ENCODE measurements at places on chromosomes 3 and 15.

GRCh38 chr3:15318661-15319060, 13.7 kb downstream of the SH3BP5 start:
- no peak for DNase-seq

- DNase-seq: no peak
Measured at GRCh38 chr3:105868431-105868741, 426 bp downstream of the CBLB start.

DNA sequence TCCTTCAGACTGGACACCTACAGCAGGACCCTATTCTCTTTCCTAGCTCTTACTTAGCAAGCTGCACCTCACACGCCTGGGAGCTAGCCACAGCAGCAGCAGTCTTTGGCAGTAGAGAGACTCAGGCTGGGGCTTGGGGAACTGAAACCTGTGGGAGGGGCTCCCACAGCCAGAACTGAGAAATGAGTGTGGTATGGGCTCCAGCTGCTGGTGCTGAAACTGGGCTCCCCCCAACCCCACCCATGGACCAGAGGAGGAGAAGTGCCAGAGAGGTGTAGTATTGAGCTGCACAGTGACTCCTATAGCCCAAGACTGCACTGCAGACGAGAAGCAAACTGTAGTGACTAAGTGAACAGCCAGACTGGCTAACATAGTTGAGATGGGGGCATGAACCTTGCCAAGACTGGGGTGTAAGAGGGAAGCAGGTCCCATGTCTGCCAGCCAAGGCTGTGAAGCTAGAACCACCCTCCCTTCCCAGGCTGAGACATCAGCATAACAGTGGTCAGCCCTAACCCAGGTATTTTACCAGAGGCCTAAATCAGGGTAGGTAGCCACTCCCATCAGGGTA, 62.5 kb downstream of the MYO5A start:
- no peak for DNase-seq

DNA sequence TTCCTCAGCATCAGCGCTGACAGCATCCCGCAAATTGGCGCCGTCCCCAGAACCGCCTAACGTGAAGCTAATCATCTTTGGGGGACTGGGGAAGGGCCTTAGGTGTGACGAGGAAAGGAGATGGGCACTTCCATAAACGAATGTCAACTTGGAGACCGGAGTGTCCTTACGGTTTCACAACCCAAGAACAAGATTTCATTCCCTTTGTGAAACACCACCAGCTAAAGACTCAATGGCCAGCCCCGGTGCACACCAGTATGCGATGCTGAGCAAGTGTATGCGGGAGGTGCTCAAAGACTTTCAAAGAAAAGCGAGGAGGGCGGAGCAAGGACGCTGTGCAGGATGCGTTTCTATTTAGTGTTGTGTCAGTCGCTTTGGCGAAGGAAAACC, 759 bp upstream of the TTBK2 start:
- no peak for DNase-seq

GRCh38 chr3:160755776-160756304, at the start of gene PPM1L:
PPM1L (plus strand) TSS chr3:160756231.
- DNase-seq: no peak

DNA sequence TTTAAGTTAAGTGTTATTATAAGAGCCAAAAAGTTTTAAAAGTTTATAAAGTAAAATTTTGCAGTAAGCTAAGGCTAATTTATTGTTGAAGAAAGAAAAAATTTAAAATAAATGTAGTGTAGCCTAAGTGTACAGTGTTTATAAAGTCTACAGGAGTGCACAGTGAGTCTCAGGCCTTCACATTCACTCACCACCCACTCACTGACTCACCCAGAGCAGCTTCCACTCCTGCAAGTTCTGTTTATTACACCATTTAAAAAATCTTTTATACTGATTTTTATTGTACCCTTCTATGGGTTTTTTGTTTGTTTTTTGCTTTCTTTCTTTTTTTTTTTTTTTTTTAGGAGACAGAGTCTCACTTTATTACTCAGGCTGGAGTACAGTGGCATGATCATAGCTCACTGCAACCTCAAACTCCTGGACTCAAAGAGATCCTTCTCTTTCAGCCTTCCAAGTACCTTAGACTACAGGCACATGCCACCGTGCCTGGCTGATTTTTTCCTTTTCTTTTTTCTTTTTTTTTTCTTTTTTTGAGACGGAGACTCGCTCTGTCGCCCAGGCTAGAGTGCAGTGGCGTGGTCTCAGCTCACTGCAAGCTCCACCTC, 25.9 kb downstream of the CSTA start:
- DNase-seq: no peak

DNA sequence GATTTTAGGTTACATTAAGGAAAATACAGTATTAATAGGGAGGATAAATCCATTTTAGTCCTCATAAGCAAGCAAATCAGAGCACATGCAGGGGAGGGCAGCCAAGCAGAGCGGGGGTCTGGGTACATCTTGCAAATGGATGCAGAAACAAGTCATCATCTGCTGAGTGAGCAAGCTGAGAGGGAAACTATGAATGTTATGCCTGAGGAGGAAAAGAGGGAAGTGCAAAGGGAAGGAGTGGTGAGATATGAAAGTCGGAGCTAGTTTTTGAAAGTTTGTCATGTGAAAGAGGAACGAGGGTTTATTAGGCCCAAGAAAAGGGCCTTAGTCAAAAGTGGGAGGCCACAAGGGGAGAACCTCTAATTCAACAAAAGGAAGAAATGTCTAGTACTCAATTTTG, 15.4 kb downstream of the PTX3 start:
- no peak for DNase-seq

- DNase-seq: no peak
Measured at GRCh38 chr15:93049914-93050578, 39.0 kb downstream of the RGMA start.

DNA sequence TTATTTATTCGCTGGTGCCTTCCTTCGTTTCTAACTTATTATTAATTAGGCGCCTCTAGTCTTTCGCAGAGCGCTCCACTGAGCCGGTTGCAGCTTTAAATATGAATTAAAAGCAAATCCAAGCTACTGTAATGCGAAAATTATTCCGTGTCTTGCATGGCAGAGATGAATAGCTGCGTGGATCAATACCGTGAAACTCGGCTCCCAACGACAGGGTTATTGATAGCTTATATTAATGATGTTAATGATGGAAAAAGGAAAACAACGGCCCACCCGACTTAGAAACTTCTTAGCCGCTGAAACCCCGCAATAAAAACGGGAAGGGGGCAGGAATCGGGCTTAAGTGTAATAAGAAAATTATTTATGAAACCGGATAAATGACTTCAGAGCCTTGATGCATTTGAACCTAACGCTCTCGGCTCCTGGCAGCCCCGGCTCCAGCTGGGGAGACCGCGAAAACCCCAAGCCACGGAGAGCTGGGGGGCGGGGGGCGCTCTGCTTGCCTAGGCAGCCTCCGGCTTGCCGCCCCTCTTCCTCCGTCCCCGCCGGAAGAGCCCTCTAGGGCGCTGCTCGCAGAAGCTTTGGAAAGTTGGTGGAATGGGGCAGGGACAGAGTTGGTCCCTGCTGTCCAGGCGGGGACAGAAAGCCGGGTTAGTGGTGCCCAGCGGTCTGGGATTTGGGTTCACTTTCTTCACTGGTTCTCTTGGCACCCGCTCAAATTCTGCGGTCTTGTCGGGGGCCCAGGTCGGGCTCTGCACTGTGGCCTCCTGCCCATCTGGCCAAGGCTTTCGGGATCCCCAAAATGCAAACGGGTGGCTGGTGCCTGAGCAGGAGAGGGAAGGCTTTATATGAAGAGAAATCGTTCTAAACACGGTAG, 7.7 kb upstream of the ONECUT1 start:
- no peak for DNase-seq

DNA sequence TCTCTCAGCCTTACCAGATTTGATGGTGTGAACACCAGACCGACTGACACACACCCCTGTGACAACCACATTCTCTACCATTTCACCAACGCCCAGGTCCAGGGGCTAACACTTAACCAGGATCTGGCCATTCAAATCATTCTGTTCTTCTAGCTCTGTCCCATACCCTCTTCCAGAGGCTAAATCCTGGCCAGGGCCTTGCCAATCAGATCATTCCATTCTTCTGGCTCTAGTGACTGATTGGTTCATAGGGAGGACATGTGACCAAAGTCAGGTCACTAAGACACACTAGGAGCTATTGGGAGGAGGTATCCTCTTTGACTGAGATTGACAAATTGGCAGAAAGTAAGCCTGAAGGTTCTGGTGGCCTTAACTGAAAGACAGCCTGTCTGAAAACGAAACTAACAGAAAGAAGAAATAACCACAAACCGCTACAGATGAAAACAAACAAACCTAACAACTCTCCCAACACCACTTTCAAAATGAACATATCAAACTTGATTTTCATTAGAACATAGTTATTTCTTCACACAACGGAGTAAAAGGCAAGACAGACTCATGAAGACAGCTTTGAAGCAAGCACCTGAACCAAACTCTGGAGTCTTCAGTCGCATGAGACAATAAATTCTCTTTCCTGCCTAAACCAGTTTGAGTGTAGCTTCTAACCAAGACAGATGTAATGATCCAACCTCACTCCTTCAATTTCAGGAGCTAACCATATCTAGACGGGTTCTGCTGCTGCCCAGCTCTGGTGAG, 68.5 kb downstream of the TRANK1 start:
- no peak for DNase-seq

- DNase-seq: no peak
Measured at GRCh38 chr3:130789782-130790322, 43.2 kb upstream of the PIK3R4 start.

DNA sequence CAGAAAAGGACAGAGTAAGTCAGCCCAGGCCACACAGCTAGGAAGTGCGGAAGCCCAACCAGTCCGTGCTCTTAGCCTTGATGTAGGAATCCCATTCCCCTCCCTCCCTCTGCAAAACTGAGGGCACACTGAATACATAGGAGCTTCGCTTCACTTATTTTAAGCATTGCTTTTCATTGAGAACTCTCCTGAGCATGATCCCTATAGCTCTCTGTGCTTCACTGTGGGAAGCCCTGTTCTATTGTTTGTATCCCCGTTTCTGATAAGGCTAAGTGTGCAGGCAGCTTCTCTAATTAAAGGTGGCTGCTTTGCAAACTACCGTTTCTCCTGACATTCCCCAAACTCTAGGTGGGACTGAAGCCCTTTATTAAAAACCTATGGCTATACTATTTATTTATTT, 29.9 kb downstream of the IL5RA start:
- no peak for DNase-seq

- no peak for DNase-seq
Measured at GRCh38 chr3:4778119-4778518, 201.1 kb upstream of the BHLHE40 start.

GRCh38 chr15:33894193-33894592, 74.1 kb upstream of the CHRM5 start:
- no peak for DNase-seq

GRCh38 chr3:173398111-173398479, 551 bp downstream of the NLGN1 start:
- no peak for DNase-seq

- no peak for DNase-seq
Measured at GRCh38 chr3:136671921-136672320, 80.3 kb downstream of the STAG1 start.

GRCh38 chr15:43253431-43254403, 13.0 kb downstream of the TGM5 start:
- no peak for DNase-seq

DNA sequence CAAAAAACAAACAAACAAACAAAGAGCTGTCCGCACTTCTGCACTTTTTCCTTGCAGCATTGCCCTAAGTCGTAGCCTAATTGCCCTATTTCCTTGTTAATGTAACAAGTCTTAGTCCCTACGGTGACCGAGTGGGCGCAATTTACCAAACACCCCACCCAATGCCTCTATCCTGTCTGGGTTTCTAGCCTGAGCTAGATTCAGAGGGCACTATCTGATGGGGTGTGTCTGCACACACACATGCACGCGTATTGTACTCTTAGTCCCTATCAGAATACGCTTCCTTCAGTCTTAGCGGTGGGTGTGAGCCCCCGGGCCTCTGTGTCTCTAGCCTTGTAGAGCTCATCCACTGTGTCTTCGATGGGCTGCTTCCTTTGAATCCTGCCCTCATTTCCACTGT, 125.9 kb upstream of the DLG1 start:
- DNase-seq: no peak

DNA sequence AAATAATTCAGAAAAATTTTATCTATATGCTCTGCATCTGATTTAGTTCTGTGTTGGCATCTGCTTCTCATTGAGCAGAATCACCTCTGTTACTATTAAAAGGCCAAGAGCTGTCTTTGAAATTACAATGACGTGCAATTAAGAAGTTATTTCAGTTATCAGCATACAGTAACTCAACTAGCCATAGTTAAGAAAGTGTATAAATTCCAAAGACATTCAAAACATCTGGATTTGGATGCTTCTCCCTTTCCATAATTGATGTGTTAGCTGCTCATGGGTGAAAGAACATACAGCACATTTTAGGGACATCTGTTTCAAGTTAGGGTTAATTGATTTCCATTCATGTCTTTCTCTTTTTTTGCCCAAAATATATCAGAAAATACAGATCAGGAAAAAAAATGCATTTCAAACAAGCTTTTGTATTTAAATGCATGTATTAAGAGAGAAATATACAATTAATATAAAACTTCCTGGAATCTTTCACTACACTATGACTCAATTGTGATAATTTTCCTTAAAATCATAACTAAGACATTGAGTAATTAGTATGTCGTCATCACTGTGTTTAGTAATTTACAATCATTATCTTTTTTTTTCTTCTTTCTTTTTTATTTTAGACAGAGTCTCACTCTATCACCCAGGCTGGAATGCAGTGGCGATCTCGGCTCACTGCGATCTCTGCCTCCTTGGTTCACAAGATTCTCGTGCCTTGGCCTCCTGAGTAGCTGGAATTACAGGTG, 82.7 kb upstream of the MBNL1 start:
- DNase-seq: no peak

GRCh38 chr3:190514413-190515153, 698 bp downstream of the IL1RAP start:
- no peak for DNase-seq

GRCh38 chr3:11721479-11721878, 77.8 kb upstream of the VGLL4 start:
- no peak for DNase-seq

- no peak for DNase-seq
Measured at GRCh38 chr15:45107941-45108630, 5.9 kb downstream of the DUOX2 start.

GRCh38 chr3:48820612-48821324, 26.9 kb downstream of the PRKAR2A start:
- DNase-seq: no peak

GRCh38 chr15:88187195-88187594, 69.3 kb downstream of the NTRK3 start:
- no peak for DNase-seq

GRCh38 chr3:177197727-177198460, 612 bp upstream of the TBL1XR1 start:
- DNase-seq: no peak

- no peak for DNase-seq
Measured at GRCh38 chr3:53763353-53763752, 82.9 kb downstream of the CHDH start.
